CD14-positive monocyte (primary cell): ENCODE measurements at places on chromosomes 4 and X.
A peak's percentile ranks its signal among the peaks of the same experiment; 100 is the strongest.

DNA sequence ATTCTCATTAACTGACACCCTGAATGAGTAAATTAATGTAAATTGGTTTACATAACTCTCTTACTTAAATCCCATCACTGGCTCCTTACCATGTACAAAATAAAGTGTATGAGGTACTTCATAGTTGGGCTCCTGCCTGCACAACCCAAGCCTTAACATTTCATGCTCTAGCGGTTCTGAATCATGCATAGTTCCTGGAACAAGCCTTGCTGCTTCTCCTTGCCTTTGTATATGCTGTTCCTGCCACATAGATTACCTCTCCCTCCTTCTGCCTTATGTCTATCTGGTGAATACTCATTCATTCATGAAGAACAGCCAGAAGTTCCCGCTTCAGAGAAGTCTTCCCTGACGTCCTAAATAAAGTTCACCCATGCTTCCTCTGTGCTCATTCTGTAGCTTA, 594.7 kb downstream of the SMARCA1 start:
- no peak for DNase-seq

GRCh38 chr4:99148550-99148949, 4.5 kb upstream of the ADH4 start:
- no peak for DNase-seq

DNA sequence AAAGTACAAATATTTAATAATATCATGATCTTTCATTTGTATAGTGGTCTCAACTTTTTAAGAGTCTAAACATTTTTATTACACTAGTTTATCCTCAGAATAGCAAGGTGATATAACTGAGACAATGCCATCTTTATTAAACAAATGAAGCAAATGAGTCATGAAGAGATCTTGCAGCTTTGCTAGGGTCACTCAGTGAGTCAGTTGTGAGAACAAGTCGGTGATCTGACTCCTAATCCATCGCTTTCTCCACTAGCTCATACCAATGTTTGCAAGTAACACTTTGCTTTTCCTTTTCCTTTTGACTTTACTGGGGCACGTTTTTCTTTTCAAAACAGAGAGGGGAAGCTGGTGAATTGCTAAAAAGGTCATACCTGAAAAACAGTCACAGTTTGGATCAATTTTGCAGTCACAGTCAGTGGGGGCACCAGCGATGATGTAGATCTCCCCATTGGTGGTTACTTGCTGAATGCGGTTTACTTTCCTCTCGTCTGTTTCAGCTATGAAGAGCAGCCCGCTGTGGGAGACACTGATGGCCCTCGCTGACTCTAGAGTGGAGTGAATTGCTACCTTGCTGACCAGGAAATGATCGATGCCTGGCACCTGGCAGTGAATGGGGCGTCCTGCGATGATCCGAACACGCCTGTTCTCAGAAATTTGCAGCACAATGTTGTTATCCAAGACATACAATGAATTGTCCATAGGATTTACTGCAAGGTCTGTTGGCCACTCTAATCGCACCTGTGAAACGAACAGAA, 75.7 kb downstream of the SH2D1A start:
- DNase-seq: no peak

- DNase-seq: peak; percentile 50
Measured at GRCh38 chrX:109843963-109844751, 111.1 kb upstream of the ACSL4 start.

DNA sequence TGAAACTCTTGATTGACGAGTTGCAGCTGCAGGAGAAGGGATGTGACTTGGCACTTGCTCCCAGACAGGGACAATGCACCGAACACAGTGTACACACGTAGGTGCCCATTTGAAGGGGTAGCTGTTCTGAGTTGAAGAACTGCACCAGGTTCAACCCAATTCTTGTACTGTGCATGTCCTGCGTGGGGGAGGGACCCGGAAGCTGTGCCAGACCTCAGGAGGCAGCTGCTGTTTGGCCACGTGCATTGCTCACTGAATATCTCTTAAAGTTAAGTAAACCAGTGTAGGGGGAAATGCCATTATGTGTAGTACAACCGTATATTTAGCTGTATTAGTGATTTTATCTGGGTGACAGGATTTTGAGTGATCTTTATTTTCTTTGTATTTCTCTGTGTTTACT, 12.0 kb upstream of the RBBP7 start:
- peak; percentile 9 for DNase-seq

DNA sequence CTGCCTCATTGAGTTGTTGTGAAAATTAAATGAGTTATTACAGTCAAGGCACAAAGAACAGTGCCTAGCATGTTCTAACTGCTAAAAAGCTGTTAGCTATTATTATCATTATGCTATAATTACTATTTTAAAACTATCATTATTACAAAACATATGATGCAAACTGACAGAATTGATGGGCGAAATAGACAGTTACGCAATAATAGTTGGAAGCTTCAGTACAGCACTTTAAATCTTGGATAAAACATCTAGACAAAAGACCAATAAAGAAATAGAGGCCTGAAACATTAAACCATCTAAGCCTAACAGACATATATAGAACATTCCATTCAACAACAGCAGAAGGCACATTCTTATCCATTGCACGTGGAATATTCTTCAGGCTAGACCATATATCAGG, 73.0 kb downstream of the TAB3 start:
- no peak for DNase-seq

DNA sequence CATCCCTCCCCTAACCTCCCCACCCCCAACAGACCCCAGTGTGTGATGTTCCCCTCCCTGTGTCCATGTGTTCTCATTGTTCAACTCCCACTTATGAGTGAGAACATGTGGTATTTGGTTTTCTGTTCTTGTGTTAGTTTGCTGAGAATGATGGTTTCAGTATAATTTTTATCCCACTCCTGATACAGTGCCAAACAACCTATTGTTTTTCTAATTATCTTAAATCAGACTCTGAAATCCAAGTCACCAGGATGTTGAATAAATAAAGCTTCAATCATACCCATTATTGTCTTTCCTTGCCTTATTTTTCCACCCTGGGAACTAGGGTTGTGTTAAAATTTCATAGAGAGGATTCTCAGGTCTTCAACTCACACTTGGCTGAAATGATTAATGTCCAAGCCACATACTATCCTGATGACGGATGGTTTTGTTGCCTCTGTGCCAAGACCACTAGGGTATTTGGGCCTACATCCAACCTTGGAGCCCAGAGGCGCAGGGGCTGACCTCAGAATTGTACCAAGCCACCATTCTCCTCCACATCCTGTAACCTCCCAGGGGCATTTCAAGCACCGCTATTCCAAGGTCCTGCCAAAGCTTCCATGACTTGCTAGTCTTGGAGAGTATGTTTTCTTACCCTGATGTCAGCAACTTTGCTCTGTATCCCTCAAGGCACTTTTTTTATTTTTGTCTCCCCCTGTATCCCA, 332.4 kb downstream of the ARHGAP24 start:
- DNase-seq: no peak

GRCh38 chrX:65846974-65847373, 179.5 kb downstream of the MSN start:
- no peak for DNase-seq

DNA sequence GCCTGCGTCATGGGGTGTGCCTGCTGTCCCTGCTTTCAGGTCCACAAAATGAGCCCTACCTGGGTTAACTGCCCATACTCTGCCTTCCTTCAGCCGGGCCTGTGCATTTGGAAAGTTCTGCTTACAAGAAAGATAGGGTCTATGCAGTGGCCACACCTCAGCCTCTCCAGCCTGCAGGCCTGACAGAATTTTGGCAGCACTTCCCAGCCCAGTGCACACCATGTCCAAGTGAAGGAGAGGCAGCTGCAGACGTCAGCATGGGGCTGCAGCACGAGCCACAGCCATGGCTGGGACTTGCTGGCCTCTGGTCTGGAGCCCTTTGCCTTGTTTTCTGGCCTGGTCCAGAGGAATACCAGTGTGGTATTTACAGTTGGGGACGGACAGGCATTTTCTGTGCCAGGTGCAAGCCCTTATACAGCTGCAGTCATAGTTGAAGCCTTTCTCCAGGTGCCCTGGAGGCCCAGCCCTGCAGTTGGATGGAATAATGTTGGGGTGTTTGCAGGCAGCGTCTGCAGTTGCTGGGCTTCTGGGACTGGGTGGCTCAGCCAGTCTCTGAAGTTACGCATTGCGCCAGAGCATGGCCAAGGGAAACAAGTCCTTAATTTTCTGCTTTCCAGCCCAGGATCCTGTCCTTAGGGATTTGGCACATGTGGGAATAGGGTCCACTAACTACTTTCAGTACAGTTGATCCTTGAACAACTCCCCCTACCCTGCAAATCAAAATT, 26.2 kb downstream of the JADE1 start:
- no peak for DNase-seq

GRCh38 chr4:41880840-41881831, 54.1 kb upstream of the TMEM33 start:
- DNase-seq: no peak

DNA sequence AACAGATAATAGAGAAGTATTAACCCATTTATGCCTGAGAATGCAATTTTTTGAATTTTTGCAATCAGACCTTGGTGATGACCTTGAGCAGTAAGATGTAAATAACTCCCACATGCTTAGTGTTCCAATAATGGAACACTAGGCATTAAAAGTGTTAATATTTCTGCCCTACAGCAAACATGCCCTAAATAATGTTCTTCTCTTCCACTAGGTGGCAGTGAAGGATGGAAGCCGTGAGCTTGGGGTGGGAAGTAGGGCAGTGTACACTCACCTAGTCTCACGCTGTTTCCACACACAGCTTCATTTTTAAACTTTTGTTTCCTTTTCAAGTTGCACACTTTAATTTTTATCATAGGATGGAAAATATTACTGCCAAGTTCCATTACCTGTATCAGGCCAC, 613.1 kb upstream of the HS3ST1 start:
- peak; percentile 6 for DNase-seq

DNA sequence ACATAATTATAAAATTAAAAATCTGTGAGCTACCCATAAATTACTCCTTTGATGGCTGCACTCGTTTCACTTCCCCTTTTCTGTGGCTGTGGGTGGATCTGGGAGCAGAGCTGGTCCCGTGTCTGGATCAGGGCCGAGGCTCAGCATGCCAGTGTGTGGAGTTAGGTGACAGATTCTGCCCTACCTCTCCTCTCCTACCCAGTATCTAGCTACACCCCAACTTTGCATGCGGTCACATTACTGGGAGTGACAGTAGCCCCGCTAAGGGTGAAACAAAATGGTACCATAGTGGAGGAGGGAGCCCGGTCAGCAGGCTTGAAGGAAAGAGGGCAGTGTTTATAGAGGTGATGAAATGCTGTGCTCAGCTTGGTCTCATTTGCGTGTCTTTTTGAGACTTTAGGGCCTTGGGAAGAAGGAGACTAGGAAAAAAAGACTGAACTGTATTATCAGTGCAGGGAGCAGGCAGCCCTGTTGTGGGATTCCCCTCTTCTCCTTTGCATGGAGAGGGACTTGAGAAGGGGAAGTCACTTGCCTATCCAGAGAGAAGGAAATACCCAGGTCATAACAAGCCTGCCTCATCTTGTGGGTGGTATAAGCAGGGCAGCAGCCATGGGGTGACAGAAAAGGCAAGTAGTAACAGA, 48.4 kb downstream of the ARHGAP10 start:
- DNase-seq: peak; percentile 94

- DNase-seq: no peak
Measured at GRCh38 chrX:126770179-126770578, 49.4 kb upstream of the PRR32 start.

DNA sequence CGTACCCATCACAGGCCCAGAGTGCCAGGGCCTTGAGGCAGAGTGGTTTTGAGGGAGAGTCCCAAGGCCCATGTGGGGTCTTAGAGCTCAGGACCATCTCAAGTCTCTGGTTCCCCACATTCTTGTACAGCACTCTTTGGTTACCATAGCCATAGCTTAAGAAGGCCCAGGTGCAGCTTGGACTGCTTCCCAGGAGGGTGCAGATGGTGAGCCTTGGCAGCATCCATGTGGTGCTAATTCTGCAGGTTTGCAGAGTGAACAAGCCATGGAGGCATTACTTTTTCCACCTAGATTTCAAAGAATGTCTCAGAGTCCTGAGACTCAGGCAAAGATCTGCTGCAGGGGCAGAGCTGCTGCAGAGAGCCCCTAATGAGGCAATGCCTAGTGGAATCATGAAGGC, 171.7 kb downstream of the STK32B start:
- DNase-seq: no peak

- no peak for DNase-seq
Measured at GRCh38 chr4:89301003-89301402, 6.6 kb downstream of the GPRIN3 start.

- DNase-seq: no peak
Measured at GRCh38 chr4:70297576-70297975, 37.2 kb upstream of the CABS1 start.

DNA sequence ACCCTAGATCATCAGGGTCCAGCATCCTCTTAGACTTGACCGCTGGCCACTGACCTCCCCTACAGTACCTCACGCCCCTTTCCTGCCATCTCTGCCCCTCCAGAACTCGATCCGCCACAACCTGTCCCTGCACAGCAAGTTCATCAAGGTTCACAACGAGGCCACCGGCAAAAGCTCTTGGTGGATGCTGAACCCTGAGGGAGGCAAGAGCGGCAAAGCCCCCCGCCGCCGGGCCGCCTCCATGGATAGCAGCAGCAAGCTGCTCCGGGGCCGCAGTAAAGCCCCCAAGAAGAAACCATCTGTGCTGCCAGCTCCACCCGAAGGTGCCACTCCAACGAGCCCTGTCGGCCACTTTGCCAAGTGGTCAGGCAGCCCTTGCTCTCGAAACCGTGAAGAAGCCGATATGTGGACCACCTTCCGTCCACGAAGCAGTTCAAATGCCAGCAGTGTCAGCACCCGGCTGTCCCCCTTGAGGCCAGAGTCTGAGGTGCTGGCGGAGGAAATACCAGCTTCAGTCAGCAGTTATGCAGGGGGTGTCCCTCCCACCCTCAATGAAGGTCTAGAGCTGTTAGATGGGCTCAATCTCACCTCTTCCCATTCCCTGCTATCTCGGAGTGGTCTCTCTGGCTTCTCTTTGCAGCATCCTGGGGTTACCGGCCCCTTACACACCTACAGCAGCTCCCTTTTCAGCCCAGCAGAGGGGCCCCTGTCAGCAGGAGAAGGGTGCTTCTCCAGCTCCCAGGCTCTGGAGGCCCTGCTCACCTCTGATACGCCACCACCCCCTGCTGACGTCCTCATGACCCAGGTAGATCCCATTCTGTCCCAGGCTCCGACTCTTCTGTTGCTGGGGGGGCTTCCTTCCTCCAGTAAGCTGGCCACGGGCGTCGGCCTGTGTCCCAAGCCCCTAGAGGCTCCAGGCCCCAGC, 5.2 kb downstream of the FOXO4 start:
- DNase-seq: no peak

GRCh38 chr4:56220261-56220660, 167.0 kb downstream of the AASDH start:
- no peak for DNase-seq

- peak; percentile 33 for DNase-seq
Measured at GRCh38 chr4:38034986-38035882, 75.0 kb downstream of the PTTG2 start.

DNA sequence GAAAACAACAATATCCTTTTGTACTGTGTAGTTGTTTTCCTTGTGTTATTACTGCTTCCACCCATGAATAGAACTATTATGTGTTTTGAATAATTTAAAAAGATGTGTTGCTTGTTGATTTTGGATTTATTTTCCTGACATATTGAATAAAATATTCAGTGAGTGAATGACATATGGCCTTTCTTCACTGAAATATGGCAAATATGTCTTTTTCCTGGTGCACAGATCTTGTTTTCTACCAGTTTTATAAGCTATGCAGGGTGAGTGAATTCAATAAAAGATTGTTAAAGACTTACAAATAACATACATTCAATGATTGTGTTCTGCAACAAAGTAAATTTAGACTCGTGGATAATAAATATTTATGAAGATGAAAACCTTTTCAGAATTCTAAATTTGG, 1216.3 kb upstream of the ADGRL3 start:
- no peak for DNase-seq

- DNase-seq: peak; percentile 73
Measured at GRCh38 chrX:40570346-40571093, 10.2 kb upstream of the ATP6AP2 start.

GRCh38 chrX:130555341-130555740, 153.6 kb downstream of the RBMX2 start:
- DNase-seq: no peak
